Lower leg skin (tissue), 4 donors: ENCODE measurements at places on chromosomes 13 and 19.
A peak's percentile ranks its signal among the peaks of the same experiment; 100 is the strongest.

GRCh38 chr19:10687518-10688288 is 13.5 kb upstream of the QTRT1 start:
- DNase-seq, result no peak

DNA sequence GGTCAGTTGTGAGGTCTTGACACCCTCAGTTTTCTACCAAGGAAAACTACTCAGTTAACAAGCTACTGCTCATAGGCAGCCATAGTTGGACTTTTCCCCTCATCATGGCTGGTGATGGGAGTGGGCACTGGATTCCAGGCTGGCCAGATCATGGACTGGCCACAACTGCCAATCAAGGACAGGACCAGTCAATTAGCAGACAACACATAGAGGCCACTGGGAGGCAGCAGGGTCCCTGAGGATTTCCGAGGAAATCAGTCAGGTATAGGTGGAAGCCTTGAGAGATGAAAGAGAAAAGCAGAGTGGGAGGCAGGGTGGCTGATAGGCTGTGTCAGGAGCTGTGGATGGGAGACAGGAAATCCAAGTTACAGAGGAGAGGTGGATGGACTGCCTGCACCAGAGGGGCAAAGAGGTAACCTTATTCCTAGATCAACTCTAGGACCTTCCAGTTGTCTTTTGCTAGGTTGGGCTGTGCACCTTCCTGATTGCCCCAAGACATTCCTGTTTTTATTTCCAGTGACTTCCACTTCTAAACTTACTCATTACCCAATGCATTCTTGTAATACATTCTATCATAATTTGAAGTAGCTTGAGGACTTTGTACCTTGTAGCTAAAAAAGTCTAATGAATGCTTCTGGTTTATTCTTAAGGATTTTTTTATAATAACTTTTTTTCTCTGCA is 361.8 kb downstream of the KCNRG start:
- DNase-seq, result no peak

GRCh38 chr13:40269086-40269485 is 397.4 kb downstream of the FOXO1 start:
- no peak for DNase-seq

- no peak for DNase-seq
Observed at GRCh38 chr19:8654591-8655339, 24.3 kb downstream of the NFILZ start.

- DNase-seq, result no peak
Observed at GRCh38 chr13:108342369-108343289, 73.1 kb downstream of the TNFSF13B start.

DNA sequence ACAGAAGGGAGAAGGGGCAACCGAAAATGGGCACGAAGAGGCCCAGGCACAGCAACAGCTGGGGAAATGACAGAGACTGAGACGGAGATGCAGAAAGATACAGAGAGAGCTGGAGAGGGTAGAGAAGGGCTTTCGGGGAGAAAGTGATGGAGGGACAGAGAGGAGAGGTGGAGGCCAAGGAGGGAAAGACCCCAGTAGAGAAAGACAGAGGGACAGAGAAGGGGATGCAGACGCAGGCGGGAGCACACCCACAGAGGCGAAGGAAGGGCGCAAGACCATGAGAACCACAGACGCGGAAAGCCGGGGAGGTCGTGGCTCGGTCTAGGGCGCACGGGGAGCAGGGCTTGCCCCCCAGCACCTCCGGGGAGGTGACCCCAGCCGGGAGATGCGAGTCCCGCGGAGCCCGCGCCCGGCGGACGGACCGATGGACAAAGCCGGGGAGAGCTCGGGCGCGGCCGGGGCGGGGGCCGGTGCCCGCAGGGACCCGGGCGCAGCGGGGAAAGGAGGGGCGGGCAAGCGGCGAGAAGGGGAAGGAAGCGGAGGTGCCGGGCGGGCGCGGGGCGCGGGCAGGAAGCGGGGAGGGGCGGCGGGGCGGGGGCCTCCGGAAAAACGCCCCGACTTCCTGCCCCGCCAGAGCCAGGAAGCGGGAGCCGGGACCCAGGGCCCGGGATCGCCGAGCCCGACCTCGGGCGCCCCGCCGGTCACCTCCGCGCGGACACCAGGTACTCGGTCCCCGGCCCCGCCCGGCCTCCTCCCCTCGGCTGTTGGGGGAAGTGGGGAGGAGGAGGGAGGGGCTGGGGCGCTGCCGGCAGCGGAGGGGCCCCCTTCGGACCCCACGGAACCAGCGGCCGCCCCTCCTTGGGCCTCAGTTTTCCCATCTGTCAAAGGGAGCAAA is at the start of gene ARHGEF1:
TSS of gene ARHGEF1 (plus strand) at position 617 of the 895 bp plus-strand sequence. CDS start 4,899 bp downstream, outside the sequence.
- peak; percentile 93 for DNase-seq

DNA sequence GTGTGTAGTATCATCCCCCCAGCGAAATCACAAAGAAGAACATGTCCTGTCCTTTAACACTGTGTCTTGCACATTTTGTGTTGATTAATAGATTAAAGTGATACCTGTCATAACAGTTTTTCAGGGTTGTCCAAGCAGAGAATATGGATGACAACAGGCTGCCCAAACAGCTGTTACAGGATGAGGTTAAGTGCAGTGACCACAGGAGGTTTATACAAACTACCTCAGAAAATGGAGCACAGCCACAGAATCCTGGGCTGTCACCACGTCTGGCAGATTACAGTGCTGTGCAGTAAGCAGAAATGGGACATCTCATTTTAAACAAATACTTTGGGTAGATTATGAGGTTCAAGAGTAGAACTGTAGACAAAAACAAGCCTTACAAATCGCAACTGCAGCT is 575.6 kb downstream of the DCT start:
- no peak for DNase-seq

DNA sequence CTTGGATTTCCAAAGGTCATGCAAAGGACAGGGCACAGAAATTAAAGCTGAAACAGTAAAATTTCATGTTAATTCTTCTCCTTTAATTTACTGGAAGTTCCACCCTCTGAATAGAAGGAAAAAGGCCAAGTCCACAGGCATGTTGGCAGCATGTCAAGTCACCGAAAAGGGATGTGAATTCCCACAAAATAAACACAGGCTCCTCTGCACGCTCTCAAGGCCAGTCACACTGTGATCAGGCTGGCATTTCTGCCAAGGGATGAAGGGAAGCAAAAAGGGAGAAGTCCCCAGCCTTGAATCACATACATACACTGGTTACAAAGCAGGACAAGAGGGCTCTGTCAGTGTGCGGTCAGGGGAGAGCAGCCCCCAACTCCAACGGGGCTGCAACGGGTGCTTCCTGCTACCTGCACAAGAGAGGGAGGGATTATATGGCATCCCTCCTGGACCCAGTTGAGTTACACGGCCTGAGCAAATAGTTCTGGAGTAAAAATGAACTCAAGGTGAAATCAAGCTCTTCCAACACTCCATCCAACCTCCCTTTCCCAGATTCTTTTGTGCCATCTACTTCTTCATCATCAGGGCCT is 6.9 kb downstream of the DCLK1 start:
- DNase-seq, result no peak

DNA sequence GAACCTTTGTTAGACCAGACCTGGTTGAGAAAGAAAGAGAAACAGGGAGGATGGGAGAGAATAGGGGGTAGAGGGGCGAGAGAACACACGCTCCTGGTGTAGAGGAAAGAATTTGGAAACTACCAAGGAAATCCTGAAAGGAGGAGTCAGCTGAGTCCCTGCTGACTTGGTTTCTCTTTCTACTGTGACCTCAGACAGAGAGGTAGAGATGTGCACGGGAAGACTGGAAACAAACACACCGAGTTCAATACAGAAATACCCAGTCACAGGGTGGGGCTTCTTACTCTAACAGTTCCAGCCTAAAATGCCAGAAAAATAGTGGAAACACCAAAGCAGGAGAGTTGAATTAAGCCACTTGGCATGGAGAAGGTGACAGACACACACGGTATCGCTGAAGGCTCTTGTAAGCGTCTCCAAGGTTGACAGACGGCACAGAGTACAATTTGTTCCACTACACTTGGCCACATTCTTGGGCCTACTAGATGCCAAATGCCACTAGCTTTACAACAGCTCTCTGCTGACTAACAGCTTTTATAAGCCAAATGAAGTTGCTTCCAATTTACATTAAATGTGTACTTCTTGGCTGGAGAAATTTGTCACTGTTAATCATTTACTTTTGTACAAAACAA is 28.1 kb downstream of the LATS2 start:
- peak; percentile 84 for DNase-seq

DNA sequence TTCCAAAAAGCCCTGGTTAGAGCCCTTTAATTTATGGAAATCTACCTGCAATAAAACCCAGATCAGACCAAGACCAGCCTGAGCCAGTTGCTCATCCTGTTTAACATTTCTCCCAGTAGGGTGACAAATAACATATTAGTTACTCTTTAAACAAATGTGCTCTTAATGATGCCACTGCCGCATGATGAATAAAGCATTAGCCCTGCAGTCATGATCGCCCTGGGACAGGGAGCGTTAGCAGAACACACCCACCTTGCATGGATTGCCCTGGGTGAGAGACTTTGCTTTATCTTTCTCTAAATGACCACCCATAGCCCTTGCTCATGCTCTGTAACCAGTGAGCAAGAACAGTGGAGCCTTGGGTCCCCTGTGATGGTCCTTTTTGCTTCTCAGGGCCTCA is 362.4 kb downstream of the ENOX1 start:
- DNase-seq, result no peak

DNA sequence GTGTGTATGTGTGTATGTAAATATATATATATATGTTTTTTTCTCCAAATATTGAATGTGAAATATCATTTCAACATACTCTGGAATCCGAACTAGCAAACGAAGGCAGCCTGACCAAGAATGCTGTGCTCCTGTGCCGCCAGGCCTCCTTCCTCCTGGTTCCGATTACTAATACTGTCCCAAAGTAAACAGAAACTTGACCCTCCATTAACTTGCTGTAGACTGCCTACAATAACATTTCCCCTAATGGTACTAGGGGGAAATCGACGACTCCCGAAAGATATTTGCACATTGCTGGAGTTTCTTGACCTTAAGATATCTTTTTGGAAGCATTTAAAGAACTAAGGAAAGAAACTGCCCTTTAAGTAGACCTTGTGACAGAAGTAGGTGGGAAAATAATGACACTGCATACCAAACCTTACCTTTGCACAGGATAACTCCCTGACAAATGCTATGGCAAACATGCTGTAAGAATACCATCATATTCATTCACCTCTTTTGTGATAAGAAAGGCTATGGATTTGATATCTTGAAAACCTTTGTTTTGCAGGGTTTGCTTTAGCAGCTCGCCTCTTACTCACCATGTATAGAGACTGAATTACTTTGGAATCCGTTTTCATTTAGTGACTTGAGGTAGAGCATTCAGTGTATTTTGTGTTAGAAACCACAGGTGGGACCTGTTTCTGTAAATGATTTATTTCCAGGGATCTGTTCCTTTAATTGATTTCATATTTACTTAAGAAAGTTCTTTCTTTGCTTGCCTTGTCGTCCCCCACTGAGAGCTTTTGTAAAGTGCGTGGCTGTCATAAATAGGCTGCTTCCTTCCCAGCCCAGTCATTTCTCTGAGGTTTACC is 80.1 kb downstream of the KLF5 start:
- DNase-seq, result no peak

- DNase-seq, result no peak
Observed at GRCh38 chr13:109383683-109384082, 402.7 kb downstream of the IRS2 start.

DNA sequence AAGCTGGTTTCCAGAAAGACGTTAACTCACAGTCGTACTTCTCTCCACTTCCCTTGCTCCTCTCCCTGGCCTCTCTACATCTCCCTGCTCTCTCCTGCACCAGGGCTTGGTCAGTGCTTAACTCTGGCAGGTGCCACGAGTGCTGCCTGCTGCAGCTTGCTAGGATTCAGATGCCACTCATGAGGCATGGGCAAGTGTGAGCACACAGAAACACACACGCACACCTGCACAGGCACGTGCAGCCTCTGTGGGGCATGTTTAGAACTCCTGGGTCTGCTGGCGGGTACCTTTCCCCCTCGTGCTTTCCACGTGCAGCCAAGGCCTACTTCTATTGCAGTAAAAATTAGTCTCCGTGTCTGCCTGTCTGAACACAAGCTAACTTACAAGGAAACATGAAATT is 31.8 kb downstream of the SOX1 start:
- no peak for DNase-seq

- DNase-seq, result no peak
Observed at GRCh38 chr13:23325191-23325590, 108.3 kb downstream of the SACS start.

- DNase-seq, result no peak
Observed at GRCh38 chr13:100211016-100211710, 122.3 kb downstream of the PCCA start.

DNA sequence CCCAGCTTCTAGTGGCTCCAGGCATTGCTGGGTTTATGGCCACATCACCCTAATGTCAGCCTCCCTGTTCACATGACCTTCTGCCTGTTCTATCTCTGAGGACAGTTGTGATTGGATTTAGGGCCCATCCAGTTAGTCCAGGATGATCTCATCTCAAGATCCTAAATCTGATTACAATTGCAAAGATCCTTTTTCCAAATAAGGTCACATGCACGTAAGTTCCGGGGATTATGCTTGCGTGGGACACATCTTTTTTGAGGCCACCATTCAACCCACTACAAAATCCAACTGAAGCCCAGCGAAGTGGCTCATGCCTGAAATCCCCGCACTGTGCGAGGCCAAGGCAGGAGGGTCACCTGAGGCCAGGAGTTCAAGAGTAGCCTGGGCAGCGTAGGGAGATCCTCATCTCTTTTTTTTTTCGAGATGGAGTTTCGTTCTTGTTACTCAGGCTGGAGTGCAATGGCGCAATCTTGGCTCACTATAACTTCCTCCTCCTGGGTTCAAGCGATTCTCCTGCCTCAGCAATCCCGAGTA is 12.3 kb downstream of the PLD3 start:
- no peak for DNase-seq

DNA sequence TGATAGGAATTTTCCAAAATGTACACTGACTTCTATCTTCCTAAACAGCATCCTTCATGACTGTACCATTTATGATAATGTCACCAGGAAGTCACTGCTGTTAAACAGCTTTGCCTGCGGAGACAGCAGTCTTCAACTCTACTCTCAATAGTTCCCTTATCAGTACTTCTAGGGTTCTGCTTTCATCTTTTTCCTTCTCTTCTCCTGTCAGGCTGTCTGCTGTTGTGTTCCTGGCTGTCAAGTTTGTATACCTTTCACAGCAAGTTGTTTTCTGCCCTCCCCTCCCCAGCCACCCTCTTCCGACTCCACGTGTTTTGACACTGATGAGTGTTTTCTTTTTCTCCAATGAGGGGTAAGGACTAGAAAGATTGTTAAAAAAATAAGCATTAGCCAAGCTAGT is 2.2 kb downstream of the UPF3A start:
- no peak for DNase-seq

DNA sequence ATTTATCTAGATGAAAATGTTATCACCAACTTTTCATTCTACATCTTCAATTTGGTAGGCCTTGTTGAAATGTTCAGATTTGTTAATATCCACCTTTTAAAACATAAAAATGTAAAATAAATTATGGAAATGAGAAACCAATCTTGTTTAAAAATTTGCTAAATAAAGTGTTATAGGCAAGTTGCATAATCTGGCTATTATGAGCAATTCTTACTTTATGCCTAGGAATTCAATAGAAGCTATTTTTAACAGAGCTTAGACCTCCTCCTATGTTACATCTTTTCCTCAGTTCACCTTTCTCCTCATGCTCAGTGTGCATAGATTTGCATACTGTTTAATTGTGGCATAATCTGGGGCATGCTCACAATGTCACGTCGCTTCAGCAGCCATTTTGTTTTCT is 87.9 kb upstream of the POSTN start:
- DNase-seq, result no peak
